ENCODE measurements at places on chromosomes 6 and 20.

DNA sequence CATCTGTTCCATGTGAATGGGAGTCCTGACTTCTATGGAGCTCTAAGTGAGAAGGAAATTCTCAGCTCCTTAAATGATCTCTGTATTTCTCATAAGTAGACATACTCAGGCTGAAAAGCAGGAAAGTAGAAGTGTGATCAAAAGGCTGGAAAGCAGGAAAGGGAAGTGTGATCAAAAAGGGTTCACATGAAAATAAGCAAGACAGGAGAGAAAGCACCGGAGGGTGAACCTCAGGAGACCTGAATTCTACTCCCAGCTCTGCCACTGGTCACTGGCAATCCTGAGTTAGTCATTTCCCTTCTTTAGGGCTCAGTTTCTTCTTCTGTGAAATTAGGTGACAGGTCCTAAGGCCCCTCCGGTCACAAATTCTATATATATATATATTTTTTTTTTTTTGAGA is 55.5 kb upstream of the TRERF1 start:
- no peak for DNase-seq

GRCh38 chr6:8628063-8628462 is 192.7 kb upstream of the SLC35B3 start:
- no peak for DNase-seq

DNA sequence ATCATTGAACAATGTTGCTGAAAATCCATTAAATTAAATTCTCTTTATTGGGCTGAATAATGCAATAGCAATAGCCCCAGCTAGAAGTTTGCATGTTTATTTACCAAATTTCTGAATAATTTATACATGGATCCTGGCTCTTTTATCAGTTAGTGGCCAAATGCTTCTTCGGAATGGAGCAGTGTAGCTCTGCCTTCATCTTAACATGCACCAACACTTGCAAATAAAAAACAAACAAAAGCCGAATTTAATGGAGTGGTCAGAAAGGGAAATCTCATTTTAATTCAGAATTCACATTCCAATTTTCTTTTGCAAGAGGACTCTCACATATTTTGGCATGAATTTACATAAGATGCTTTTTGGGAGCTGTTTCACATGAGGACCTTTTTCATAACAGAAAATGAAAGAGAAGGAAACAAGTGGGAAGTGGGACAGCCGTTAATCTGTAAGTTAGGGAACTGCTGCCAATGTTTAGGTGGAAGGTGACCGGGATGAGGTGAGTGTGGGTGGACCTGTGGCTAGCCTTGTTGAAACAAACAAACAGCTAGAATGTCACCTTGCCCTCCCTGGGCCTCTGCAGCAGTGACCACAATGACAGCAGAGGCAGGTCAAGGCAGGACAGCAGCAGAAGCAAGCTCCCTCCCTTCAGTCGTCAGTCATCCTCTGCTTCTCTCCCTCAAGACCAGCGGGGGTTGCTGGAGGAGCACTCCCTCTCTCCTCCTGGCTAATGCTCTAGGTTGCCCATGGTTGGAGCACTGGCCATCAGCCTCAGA is 73.2 kb downstream of the INSM1 start:
- DNase-seq, result no peak

GRCh38 chr20:23629017-23629541 is 8.7 kb downstream of the CST3 start:
- DNase-seq, result no peak

DNA sequence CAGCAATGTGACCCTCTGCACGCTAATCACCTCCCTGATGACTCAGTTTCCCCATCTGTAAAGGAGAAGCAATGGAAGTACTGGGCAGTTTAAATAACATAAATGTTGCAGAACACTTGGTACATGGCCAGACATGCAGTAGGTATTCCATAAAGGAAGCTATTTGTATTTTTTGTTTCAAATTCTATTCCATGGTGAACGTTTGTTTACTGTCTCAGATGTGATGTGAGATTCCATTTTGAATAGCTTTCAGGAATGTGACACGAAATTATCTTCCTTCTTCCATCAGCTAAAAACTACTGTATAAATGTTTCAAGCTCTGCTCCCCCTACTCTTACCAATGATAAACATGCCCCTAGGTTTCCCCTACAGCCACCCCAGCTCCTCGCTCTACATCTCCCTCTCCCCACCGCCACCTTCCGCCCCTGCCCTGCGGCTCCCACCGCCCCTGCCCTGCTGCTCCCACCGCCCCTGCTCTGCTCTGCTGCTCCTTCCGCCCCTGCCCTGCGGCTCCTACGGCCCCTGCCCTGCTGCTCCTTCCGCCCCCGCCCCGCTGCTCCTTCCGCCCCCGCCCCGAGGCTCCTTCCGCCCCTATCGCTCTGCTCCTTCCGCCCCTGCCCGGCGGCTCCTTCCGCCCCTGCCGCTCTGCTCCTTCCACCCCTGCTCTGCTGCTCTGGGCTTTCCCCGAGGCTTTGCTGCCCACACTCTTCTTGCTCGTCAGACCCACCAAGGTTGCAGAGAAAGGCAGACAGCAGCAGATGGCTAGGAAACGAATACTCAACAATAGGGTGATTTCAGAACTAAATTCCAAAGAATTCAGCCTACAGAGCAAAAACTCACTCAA is 78.9 kb downstream of the THBS2 start:
- DNase-seq, result no peak

- DNase-seq, result no peak
These were observed 228.6 kb downstream of the TBC1D7 start for GRCh38 chr6:13099771-13100170.

- DNase-seq, result no peak
These were observed 37.2 kb downstream of the CNKSR3 start for GRCh38 chr6:154473324-154473723.

- no peak for DNase-seq
These were observed 31.1 kb upstream of the SSTR4 start for GRCh38 chr20:23003881-23004460.

DNA sequence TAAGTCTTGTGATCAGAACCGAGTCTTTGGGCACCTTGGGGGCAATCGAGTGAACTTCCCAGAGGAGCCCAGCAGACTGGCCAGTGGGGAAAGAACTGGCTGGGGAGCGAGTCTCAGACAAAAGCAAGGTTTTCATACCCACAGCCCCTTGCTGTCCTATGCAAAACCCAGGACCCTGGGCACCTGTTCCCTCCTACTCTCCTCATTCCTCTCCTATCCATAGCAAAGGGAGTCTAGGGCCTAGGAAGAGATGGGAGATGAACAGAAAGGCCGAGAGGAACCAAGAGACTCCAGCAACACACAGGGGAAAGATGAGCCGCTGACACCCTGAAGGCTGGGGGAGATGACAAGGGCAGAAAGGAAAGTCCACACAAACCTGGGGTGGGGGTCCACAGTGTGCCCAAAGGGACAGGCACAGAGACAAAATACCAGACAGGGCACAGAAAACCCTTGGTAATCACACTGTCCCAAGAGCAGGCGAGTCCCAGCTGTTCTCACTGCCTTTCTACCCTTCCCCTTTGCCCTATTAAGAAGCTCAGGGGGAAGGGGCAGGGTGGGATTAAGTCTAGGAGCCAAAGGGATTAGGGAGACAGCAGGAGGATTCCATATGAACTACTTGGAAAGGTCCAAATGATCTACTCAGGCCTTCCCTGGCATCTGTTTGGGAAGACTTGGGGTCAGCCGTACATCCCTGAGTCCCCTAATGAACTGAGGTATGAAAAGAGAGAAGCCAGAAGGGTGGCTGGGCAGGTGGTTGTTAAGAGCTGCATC is 6.5 kb downstream of the PPP1R18 start:
- peak; percentile 75 for DNase-seq

GRCh38 chr20:20557406-20557805 is 155.0 kb downstream of the RALGAPA2 start:
- DNase-seq, result no peak

DNA sequence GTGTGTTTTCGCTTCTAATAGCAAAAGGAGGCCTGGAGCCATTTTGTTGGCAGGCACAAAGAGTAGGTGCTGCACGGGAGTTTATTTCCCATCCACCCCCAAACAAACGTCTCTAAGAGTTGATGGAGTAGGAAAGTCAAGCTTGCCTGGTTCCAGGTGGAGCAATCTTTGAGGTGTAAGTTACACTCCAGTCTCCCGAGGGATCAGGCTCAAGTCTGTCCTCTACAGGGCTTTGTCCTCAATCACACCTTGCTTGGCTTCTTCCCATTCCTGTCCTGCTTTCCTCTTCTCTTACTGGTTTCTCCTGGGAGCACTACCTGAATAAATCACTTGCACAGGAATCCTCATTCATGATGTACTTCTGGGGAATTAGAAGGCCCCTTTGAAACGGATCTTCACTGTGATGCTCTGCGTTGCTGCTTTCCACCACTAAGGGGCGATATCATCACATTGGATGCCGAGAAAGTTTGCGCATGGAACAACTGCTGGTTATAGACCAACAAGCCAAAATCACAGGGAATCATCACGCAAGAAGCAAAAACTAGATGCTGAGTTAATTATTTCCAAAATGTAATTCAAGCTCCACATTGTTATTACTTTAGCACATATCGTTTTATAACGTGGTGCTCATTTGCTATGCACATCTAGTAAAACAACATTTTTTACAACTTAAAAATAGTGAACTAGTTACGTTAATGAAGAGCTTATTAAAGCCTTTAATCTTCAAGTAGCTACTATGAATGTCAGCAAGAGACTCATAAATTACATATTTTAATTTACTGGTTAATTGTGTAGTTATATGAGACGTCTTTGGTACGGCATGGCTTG is 156.8 kb downstream of the DNAH8 start:
- peak; percentile 77 for DNase-seq

DNA sequence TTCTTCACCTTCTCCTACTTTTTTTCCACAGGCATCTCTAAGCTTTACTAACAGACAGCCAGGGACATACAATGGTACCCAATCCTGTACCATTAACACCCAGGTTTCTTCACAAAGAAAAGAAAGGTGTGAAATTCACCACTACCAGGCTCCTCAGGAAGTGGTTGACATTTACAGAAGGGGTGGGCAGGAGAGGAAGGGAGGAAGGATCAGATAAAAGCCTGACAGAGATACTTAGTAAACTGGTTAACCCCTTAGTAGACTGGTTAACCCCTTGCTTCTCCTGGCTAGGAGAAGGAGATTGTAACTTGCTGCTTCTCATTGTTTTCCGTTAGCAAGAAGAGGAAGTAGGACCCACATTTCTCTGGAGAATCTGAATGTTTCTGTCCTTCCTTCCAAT is 7.2 kb downstream of the SAMD3 start:
- no peak for DNase-seq

- DNase-seq, result no peak
These were observed 6.8 kb upstream of the ADTRP start for GRCh38 chr6:11785415-11785773.

GRCh38 chr20:51667002-51667408 is 101.2 kb downstream of the ATP9A start:
- DNase-seq, result no peak

- no peak for DNase-seq
These were observed 18.0 kb downstream of the USP49 start for GRCh38 chr6:41877051-41877680.

- DNase-seq, result no peak
These were observed 296.8 kb upstream of the RSPO3 start for GRCh38 chr6:126821706-126822105.

- DNase-seq, result peak; percentile 76
These were observed 7.4 kb upstream of the INSM1 start for GRCh38 chr20:20360464-20360863.

GRCh38 chr6:1481286-1481685 is 91.9 kb downstream of the FOXF2 start:
- DNase-seq, result no peak

- no peak for DNase-seq
These were observed 66.8 kb downstream of the CPNE5 start for GRCh38 chr6:36772397-36772796.

- no peak for DNase-seq
These were observed 375.5 kb downstream of the UTRN start for GRCh38 chr6:144660561-144661115.

- no peak for DNase-seq
These were observed 93.2 kb downstream of the FOXO3 start for GRCh38 chr6:108653949-108654348.

DNA sequence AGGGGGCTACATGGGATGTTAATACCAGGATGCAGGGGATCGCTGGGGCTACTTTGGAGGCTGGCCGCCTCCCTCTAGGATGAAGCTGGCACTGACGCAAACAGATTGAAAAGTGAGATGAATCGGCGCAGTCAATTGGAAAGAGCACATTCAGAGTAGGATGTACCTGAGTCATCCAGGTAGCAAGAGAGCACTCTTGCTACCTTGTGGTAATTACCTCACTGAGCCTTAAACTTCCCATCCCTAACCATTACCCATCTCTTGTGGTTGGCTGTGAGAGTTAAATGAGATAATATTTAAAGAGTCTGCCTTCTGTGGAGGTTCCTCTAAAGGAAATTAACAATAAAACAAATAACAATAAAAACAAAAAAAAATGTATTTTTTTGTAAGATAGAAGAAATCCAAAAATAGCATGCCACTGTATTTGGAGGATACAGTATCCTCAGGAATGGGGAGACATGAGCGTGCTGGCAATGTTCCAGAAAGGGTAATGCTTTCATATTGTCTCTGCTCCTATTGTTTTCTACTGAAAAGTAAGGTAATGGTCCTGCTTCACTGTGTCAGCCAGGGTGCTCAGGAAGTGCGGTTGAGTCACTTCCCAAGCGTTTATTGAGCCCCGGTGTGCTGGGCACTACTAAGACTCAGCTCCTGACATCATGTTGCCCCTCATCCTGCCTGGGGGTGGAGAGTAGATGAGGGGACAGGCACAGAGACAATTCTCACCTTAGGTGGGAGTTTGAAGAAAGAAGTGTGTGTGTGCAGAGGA is 301.1 kb downstream of the EYA4 start:
- no peak for DNase-seq
